NAMALWA (cell line): ENCODE measurements at places on chromosomes 5 and 9.

DNA sequence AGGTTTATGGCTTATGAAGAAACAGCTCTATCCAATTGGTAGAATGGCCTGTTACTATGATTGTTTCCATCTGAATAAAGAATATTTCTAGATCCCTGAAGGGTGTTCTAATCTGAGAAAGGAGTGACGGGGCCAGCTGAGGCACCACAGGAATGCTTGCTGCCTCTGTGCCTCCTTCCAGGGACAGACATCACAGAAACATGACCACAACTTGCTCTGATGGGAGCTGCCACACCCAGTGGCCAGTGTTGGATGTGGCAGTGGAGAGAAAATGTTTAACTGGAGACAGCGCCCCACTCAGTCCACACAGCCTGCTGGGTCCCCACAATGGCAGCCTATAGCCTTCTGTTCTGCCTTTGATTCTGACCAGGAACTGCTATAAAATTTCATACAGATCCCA is 38.6 kb upstream of the TESK1 start:
- no peak for DNase-seq

GRCh38 chr5:55173687-55174230 is 782 bp upstream of the CDC20B start:
- DNase-seq, result no peak

DNA sequence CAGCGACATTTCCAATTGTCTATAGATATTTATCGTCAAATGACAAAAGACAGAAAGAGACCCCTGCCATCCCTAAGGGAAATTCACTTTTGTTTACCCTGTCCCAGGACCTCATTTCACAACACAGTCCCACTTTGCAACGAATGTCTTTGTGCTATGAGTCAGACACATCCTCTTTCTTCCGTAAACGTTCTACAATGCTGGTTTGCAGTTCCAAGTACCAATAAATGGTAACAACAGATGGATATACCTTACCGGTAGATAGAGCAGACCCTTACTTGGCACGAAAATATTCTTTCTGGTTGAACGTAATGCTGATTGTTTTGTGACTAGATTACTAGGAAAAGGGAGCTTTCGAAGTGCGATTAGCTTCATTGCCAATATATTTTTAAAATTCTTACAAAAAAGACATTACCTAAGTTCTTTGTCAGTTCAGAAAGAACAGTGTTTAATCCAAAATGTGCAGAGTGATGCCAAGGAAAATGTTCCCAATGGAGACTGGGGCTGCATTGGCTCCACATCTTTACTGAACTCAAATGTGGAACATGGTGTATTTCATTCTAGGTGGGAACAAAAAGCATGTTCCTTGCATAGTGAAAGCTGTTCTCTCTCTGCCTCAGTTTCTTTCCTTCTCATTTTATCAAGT is 202.5 kb upstream of the SLC27A6 start:
- no peak for DNase-seq

DNA sequence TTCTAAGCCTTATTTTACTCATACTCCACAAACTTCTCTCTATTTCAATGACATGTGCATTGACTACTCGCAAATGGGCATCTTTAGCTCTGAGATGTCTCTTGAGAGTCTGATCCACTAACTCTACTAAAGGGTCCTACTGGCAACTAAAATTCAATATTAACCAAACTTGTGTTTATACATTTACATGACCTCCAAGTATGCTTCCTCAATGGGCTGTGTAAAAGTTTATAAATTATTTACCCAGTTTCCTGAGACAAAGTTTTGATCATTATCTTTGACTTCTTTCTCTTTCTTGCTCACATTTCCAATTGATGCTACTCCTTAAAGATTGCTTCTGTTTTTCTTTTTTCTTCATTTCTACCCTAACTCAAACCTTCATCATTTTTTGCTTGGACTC is 510.1 kb upstream of the DAB2 start:
- DNase-seq, result no peak

DNA sequence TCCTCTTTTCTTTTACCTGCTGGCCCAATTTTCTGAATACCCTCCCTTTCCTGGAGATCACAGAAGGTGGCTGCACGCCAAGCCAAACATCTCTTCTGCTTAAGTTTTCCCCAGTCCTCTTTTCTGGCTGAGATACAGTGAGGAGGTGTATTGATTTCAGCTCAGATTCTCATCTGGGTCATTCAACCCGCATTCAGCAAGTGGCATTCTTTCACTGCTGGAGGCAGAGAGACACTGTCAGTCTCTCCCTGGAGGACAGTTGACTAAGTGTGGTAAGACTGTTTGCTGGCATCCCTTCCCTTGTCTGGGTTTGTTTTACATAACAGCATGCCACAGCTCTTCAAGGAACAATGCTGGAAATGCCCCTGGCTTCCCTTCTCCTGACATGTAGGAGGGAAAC is 60.5 kb downstream of the GABRG2 start:
- DNase-seq, result no peak

DNA sequence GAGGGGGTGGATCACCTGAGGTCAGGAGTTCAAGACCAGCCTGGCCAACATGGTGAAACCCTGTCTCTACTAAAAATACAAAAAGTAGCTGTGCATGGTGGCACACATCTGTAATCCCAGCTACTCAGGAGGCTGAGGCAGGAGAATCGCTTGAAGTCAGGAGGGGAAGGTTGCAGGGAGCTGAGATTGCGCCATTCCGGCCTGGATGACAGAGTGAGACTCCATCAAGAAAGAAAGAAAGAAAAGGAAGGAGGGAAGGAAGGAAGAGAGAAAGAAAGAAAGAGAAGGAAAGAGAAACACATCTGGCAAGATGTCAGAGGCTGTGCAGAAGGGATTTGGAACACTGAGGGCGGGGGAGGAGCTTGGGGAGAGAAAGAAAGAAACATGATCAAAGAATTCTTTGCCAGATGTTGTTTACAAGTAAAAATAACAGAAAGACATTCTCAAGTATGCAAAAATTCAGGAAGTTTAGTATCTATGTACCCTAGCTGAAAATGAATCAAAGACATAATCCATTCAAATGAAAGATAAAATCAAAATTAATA is 93.7 kb downstream of the AK8 start:
- no peak for DNase-seq

DNA sequence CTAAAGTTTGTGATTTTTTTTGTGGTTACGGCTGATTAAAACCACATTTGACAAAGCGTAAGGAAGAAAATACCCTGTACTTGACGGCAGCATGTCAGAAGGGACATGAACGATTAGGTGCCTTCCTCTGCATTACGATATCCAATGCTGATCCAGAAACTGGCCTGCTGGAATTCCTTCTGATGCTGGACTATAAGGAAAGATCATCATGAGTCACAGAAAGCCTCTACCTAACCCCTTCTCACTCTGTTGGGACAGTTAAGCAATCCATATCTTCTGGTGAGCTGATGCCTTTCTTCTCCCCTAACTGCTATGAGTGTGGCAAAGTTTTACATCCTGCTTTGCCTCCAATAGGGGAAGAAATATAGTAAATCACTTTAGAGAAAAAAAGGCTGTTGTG is 78.4 kb upstream of the PAPPA start:
- no peak for DNase-seq

- peak; percentile 28 for DNase-seq
Measured at GRCh38 chr9:114271556-114272510, 51.1 kb upstream of the ORM1 start.

DNA sequence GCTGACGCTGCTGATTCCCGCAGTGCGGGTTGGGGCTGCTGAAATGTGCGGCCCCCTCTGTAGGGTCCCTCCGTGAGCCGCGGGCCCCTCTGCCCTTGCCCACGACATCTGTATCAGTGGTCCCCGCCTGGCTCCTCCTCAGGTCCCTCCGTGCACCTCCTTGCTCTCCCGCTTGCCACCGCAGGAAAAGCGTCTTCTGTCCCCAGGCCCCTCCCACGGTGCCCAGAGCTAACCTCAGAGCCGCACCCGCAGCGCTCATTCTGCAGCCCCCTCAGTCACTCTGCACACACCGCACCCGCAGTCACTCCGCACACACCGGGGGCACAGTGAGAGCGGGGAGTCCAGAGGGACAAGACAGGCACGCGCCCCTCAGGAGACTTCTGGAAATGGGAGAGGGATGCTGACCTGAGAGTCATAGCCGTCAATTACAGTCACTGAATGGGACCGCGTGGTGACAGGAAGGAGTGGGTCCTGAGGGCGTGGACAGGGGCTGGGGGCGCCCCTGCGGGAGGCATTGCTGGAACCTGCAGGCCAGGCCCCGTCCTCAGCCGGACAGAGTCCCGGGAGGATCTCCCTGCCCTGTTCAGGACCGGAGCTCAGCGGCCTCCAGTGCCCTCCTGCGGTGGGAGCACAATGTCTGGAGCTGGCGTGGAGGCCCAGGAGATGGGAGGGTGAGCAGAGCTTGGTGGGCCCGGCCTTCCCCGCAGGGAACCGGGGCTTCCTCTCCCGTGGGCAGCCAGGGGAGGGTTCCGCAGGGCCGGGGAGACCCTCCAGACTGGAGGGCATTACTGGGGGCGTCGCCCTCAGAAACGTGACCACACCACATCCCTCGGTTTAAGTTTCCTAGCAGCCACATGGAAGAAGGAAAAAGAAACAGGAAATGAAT is 66.1 kb upstream of the CTSL start:
- DNase-seq, result no peak

DNA sequence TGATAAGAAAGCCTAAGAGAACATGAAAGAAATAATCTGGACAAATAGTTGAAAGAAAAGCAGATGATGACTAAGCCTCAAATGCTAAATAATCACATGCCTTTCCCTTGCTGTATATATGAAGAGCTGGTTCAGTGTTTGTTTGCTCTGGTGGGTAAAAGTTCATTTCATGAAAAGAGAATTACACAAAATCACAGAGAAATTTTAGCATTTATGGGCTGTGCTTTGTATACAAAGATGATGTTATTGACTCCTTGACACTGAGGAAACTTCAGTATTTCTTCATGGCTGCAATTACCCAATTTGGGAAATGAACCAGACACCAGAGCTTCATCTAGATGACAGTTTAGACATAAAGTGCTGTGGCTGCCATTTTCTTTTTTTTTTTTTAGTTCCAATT is 527.2 kb downstream of the NR2F1-AS1 start:
- DNase-seq, result no peak

DNA sequence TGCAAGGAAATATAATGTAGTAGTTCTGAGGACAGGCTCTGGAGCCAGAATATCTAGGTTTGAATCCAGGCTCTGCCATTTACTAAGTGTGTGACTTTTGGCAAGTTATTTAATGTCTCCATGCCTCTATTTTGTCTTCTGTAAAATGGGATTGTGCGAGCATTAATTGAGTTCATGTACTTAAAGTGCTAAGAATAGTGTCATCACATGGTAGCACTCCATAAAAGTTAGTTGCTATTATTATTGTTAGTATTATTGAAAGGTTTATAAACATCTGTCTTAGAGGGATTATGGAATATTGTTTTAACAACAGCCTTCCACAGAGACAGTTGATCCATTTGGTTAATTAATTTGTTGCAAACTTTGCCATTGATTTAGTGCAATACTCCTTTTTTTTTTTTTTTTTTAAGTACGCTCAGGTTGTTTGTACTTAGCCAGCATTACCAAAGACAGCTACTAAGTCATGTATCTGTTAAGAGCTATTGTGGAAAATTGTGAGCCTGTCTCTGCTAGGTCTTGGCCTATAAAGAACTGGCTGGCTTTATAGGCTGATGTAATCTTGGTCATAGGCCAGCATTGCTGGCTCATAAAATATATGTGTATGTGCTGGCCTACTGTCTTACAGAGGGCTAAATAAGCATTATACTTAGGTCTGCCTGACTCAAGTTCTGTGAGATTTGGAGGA is 174.7 kb downstream of the WDR70 start:
- no peak for DNase-seq

DNA sequence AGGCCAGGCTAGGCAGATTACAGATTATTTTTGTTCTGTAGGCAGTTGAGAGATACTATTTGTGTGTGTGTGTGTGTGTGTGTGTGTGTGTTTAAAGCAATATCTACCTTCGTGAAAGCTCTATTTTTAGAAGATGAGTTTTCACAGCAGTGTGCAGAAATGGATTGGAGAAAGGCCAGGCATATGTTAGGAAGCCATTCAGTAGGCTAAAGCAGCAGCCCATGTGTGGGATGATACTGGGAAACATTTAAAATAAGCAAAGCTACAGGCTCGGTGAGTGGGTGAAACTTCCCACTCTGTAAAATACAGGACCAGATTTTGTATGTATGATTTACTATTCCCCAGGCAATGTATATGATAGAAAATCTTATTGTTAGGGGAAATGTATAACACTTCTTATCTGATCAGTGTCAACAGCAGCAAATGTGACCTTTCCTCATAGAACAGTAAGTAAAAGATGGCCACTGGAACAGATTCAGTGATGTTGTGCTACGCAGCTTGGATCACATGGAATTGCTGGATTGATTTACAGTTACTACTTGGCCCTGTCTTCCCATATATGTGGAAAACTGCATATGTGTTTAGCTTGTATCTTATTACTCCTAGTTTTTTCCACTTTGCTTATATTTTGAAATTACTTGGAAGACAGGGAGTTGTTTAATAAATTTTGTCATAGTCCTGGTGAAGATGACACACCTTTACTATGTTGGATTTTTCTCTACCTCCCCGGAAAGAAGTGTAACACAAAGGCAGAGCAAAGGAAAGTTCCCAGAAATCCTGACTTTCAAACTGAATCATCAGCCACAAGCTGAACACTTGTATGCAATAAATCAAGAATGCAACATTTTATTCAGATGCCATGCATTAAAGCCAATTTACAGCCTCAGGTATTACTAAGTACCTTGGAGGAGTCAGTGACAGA is 1077.7 kb upstream of the SEMA6A start:
- DNase-seq, result no peak
